Fibroblast of skin of abdomen (primary cell): ENCODE measurements at places on chromosomes 12 and 14.

GRCh38 chr12:49730568-49731101 is 10.7 kb upstream of the TMBIM6 start:
- peak; percentile 16 for DNase-seq

- DNase-seq: no peak
Measured at GRCh38 chr12:113477171-113477841, 5.6 kb upstream of the LHX5 start.

GRCh38 chr14:71143381-71144290 is 236.4 kb downstream of the PCNX1 start:
- DNase-seq: peak; percentile 83

- DNase-seq: peak; percentile 62
Measured at GRCh38 chr12:116384691-116385485, 107.4 kb upstream of the MED13L start.

GRCh38 chr14:49880267-49881064 is 12.4 kb upstream of the ARF6 start:
- DNase-seq: no peak

DNA sequence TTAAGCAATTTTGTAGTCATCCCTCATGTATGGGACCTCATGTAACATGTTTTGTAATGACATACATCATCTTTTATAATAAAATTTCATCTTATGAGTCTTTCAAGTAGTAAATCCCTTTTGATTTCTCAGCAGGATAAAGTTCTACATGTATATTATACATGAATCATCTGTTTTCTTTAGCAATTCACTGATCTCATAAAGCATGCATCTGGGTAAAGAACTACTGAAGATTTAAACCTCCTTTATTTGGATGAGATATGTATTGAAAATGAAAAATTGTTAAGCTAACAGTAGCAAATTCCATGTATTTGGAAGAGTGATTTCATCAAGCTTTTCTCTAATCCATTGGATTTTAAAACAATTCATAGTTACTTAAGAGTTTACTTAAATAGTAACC is 126.9 kb downstream of the KITLG start:
- DNase-seq: peak; percentile 60
